Foreskin fibroblast (primary cell): ENCODE measurements at places on chromosomes 5 and 9.

- no peak for DNase-seq
Observed at GRCh38 chr9:38182321-38182720, 113.3 kb upstream of the SHB start.

GRCh38 chr5:74765929-74766328 lies 988 bp downstream of the GFM2 start:
- no peak for DNase-seq

DNA sequence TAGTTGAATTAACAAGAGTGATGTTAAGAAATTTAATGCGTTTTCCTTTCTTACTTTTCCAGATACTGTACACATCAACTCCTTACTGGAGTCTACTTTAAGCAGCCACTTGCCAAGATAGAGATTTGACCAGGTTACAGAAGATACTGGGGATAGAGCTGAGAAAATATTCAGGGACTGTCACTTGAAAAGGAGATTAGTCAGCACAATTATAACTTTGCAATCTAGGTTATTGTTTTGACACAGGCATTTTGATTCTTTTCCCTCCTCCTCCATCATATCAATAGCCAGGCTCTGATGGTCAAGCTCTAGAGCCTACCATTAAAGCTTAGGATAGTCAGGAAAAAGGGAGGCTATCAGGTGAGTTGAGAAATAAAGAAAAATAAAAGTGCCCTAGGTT lies 345.9 kb upstream of the ITGA1 start:
- no peak for DNase-seq

DNA sequence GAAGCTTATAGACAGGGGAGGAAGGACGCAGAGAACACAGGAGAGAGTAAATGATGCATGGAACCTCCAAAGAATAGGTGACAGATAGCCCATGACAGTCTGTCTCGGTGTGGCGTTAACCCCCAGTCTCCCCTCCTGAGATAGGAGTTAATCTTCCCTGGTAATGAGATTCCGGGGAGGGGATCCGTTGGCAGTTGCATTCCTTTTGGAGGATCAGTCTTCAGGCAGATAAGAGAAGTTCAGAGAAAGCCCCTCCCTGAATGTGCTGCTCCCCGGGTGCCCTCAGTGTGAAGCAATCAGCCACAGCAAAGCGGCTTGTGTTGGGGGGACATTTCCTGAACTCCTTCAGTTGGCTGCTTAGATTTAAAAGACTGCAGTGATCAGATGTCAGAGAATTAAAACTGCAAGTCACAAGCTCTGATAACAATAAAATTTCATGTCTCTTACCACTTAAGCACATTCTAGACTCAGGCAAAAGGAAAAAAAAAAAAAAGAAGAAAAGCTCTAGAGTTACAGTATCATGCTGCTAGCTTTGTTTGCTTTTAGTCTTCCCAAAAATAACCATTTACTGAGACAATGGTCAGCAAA lies 121.1 kb downstream of the EGFLAM start:
- no peak for DNase-seq
